PC-3 (cell line): ENCODE measurements at places on chromosomes 3 and 15. TPM values are rescaled to one million over a fixed set of nuclear protein-coding genes. Genes with fewer than 3 reads are reported as not detected.

The SPATA12 gene
- total RNA-seq: 0.12 and 0.47 TPM in 2 replicates

DNA sequence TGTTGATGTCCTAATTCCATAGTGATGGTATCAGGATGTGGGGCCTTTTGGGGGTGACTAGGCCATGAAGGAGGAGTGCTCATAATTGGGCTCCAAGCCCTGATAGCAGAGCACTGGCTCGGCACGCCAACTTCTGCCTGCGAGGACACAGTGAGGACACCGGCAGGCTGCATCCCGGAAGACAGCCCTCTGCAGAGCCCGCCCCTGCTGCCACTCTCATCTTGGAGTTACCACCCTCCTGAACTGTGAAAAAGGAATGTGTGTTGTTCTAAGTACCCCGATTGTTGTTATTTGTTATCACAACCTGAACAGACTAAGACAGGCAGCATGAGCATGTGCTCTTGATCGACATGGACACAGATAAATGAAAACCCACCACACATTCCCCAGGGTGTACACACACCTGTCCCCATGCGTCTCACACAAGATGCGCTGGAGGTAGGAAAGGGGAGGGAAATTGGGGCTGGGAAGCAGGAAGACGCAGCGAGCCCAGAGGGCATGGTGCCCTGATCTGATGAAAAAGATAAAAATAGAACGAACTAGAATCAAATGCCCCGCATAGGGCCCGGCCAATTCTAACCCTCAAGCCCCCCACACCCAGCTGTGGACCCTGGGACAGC, 40.1 kb downstream of the RPN1 start:
- no peaks in the 10 kb centered on the region for H3K27me3 ChIP-seq
- no peak for DNase-seq
- no peak overlapping the region for H3K27ac ChIP-seq
- no peaks in the 10 kb centered on the region for H3K4me1 ChIP-seq
- no peak overlapping the region for H3K4me3 ChIP-seq

DNA sequence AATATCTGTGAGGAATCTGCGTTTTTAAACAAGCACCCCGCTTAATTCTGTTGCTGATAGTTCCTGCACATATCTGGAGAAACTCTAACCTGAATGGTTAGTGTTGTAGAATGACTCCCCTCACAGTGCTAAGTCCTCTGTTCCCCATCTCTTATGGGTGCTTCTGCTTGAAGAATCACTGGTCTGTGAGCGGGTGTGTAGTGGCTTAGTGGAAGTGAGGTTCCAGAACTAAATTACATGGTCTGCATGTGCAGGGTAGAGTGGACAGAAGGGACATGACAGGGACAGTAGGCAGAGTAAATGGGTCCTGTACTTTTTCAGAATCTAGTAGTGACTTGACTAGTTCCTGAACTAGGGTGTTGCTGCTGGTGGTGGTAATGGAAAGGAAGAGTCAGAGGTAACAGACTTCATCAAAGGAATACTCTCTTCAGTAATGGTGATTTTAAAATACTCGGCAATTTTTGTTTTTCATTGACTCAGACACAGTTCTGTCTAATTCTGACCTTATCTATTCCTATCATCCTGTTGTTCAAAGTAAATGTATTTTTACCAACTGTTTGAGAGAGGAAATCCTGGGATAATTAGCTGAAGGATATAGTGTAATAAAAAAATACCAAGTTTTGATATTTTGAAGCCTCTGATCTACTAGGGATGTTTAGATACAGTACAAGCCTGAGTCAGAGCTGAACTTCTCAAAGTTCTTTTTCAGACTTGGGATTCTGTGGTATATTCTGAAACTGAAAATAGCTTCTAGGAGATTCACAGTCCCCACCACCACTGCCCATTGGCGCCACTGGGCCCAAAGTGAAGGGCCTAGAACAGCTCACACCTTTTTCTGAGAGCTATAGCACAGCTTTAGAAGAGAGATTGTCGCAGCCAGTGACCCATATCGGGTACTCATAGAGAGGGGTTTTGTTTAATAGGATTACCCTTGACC, 55.5 kb downstream of the FNDC3B start:
- H3K4me3 ChIP-seq: no peak overlapping the region
- H3K27me3 ChIP-seq: no peaks in the 10 kb centered on the region
- H3K4me1 ChIP-seq: peaks cover 36% of the 10 kb centered on the region
- H3K27ac ChIP-seq: no peak overlapping the region

GRCh38 chr3:13575459-13576061, 26.6 kb downstream of the FBLN2 start:
- H3K4me1 ChIP-seq: no peaks in the 10 kb centered on the region
- no peak overlapping the region for H3K27ac ChIP-seq
- H3K27me3 ChIP-seq: no peaks in the 10 kb centered on the region
- DNase-seq: no peak
- no peaks in the 10 kb centered on the region for H3K36me3 ChIP-seq

GRCh38 chr15:82312586-82313349, 36.5 kb downstream of the GOLGA6L10 start:
- H3K36me3 ChIP-seq: no peaks in the 10 kb centered on the region
- H3K27me3 ChIP-seq: no peaks in the 10 kb centered on the region

DNA sequence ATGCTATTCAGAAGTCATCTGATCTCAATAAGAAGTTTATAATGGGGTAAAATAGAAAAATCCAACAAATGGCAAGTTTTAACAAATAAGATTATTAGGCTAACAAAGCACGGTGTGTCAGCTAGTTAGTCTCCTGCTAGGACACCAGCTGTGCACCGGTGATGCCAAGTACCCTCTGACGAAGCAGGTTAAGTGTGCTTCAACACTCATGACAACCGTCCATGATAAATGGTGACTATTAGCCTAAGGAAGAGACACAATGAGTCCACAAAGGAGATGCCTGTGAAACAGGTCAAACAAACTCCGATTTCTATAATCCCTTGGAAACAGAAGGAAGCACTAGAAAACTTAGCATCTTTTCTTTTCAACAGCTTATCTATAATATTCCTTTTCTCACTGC, 36.5 kb downstream of the ATP13A3 start:
- H3K36me3 ChIP-seq: peaks cover 58% of the 10 kb centered on the region
- H3K27ac ChIP-seq: peak overlapping the region; percentile 57
- no peaks in the 10 kb centered on the region for H3K27me3 ChIP-seq

DNA sequence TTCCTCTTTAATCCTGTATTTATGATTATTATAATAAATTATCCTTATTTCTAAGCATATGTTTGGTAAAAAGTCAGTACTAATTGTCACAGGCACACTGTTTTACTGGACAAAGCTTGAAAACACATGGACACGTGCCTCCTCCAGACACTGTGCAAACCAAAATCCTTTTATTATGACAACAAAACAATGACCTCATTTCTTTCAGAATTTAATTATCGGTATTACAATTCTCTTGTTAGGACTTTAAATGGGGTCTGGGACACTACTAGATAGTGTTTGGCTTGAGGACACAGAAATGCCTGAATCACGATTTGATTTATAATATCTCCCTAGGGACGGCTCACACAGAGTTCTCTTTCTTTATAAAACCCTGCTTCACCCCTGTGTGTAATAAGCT, 107.3 kb upstream of the IGSF10 start:
- no peaks in the 10 kb centered on the region for H3K27me3 ChIP-seq
- H3K36me3 ChIP-seq: no peaks in the 10 kb centered on the region
- DNase-seq: no peak
- H3K4me3 ChIP-seq: no peak overlapping the region
- H3K4me1 ChIP-seq: no peaks in the 10 kb centered on the region

The ERICH6 gene
- total RNA-seq: not detected in 2 replicates

The PTH1R gene
- total RNA-seq: not detected in 2 replicates

DNA sequence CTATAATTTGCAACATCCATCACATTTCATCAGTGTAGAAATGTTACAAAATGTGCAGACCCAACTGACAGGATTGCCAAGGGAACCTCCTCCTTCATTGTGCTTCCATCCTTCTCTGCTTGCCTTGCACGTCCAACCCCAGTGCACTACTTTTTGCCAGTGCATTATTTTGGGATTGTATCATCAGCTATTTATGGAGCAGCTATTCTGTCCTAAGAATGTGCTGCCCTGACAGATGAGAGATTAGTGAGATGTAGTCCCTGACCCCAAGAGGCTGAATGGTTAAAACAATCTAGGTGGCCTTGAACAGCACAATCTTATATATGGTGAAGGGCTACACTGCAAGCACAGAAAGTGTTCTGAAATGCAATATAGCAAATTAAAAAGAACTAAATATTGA, 935.8 kb downstream of the IGSF11 start:
- H3K27ac ChIP-seq: no peak overlapping the region
- H3K4me3 ChIP-seq: no peak overlapping the region
- H3K36me3 ChIP-seq: no peaks in the 10 kb centered on the region
- no peak for DNase-seq
- no peaks in the 10 kb centered on the region for H3K4me1 ChIP-seq

- no peaks in the 10 kb centered on the region for H3K36me3 ChIP-seq
- H3K4me3 ChIP-seq: no peak within 1 kb of the TSS
- H3K27ac ChIP-seq: no peak within 1 kb of the TSS
- no peak for DNase-seq
Observed at GRCh38 chr3:101320475-101320874, at the start of gene IMPG2. TSS of gene IMPG2 (minus strand) at chr3:101320575. CDS start at chr3:101320372, 203 bp downstream.

- no peak overlapping the region for H3K27ac ChIP-seq
- no peak overlapping the region for H3K4me3 ChIP-seq
- DNase-seq: peak; percentile 39
- H3K4me1 ChIP-seq: no peaks in the 10 kb centered on the region
- H3K36me3 ChIP-seq: no peaks in the 10 kb centered on the region
Observed at GRCh38 chr15:87712211-87712610, 544.3 kb downstream of the NTRK3 start.

- H3K27me3 ChIP-seq: no peaks in the 10 kb centered on the region
- H3K4me3 ChIP-seq: no peak overlapping the region
- no peak for DNase-seq
- no peaks in the 10 kb centered on the region for H3K4me1 ChIP-seq
Observed at GRCh38 chr3:52518723-52519444, 14.8 kb downstream of the NT5DC2 start.

GRCh38 chr3:63876260-63876659, 12.6 kb downstream of the ATXN7 start:
- no peaks in the 10 kb centered on the region for H3K27me3 ChIP-seq
- no peak for DNase-seq
- H3K27ac ChIP-seq: no peak overlapping the region
- H3K4me1 ChIP-seq: peaks cover 11% of the 10 kb centered on the region

DNA sequence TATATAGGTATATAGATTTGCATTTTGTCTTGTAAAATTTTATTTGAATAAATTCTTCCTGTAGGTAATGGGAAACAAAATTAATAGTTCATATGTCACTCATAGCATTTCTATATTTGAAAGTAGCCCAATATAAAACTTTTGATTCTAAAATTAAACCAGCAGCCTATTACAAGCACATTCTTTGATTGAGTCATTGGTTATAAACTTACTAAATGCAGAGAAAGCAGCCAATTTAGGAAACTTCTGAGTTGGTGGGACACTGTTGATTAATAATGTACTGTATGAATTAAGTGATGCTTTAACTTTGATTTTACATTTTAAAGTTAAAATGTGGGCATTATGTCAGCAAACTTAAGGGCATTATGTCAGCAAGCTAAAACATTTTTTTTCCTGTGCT, 34.5 kb downstream of the NR1D2 start:
- no peaks in the 10 kb centered on the region for H3K27me3 ChIP-seq
- no peak overlapping the region for H3K27ac ChIP-seq
- no peak overlapping the region for H3K4me3 ChIP-seq
- no peak for DNase-seq
- peaks cover 5% of the 10 kb centered on the region; the same call in 1 of the 2 replicates for H3K4me1 ChIP-seq

DNA sequence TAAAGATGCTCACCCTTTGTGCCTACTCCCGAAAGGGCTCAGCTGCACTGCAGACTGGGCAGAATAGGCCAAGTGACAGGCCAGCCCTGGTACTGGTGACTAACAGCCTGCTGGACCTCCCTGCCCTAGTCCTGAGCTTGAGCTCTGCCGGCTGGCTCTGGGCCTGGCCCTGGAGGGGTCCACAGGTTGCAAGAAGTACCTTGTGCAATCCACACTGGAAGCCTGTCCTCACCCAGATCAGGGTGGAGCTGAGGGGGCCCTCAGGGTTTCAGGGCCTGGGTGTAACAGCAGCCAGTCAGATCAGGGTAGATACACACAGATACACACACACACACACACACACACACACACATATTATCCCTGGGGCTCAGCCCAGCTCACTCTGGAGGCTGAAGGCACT, 27.3 kb upstream of the PLA2G4D start:
- no peak overlapping the region for H3K27ac ChIP-seq
- H3K36me3 ChIP-seq: no peaks in the 10 kb centered on the region
- no peaks in the 10 kb centered on the region for H3K4me1 ChIP-seq
- H3K4me3 ChIP-seq: no peak overlapping the region
- no peaks in the 10 kb centered on the region for H3K27me3 ChIP-seq

DNA sequence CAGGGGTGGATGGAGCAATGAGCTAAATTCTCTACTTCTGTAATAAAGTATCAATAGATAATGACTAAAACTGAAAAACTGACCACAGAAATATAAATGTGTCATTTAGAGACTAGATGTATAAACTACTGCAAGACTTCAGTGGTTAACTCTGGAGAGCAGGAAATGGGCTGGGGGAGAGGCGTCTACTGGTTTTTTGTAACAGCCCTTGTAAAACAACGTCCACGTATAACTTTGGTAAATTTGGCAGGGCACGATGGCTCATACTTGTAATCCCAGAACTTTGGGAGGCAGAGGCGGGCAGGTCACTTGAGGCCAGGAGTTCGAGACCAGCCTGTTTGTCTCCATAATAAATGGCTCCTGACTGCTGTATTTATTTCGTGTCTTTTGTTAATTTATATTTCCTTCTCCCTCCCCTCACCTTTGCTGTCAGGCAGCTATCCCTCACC, 12.5 kb downstream of the RAB27A start:
- peaks cover 16% of the 10 kb centered on the region for H3K4me1 ChIP-seq
- no peak for DNase-seq
- H3K36me3 ChIP-seq: no peaks in the 10 kb centered on the region
- H3K27me3 ChIP-seq: no peaks in the 10 kb centered on the region
- H3K27ac ChIP-seq: no peak overlapping the region

DNA sequence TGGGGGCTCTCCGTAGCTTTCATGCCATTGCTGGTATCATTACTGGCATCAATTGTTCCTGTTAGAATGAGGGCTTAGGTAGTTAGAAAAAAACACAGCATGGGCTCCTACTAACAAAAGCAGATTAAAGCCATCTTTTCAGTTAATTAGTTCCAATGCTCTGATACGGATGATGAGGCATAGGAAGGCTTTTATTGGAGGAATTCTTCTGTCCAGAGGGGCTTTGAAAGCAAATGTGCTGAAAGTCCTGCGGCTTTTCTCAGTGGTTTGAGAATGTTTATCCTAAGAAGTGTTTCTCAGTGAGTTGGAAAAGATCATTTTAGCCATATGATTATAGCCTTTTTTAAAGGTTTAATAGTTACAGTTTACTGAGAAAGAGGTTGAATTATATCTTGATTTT, 198.5 kb downstream of the THSD4 start:
- H3K27me3 ChIP-seq: no peaks in the 10 kb centered on the region
- no peaks in the 10 kb centered on the region for H3K4me1 ChIP-seq
- no peak overlapping the region for H3K4me3 ChIP-seq

DNA sequence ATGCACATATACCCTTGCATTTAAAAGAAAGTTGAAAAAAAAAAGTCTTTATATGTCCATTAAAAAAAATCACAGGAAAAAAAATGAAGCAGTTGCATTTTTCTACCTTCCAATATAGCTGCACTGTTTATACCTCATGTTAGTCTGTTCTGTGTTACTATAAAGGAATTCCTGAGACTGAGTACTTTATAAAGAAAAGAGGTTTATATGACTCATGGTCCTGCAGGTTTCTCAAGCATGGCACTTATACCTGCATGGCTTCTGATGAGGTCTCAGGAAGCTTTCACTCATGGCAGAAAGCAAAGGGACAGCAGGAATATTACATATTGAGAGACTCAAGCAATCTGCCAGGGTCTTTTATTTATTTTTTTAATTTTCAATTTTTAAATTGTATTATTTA, 277.2 kb upstream of the BCHE start:
- H3K36me3 ChIP-seq: no peaks in the 10 kb centered on the region
- DNase-seq: peak; percentile 20
- no peaks in the 10 kb centered on the region for H3K27me3 ChIP-seq
- H3K4me3 ChIP-seq: no peak overlapping the region
- H3K27ac ChIP-seq: no peak overlapping the region
- H3K4me1 ChIP-seq: 0 out of 2 replicates have a peak, but pooled peaks cover 8% of the 10 kb centered on the region

The CTXN2 gene
- total RNA-seq: not detected in 2 replicates

The C2CD4A gene
- 0.11 and 0.52 TPM in 2 replicates for total RNA-seq
